ENCODE measurements at places on chromosomes 16 and 17.

DNA sequence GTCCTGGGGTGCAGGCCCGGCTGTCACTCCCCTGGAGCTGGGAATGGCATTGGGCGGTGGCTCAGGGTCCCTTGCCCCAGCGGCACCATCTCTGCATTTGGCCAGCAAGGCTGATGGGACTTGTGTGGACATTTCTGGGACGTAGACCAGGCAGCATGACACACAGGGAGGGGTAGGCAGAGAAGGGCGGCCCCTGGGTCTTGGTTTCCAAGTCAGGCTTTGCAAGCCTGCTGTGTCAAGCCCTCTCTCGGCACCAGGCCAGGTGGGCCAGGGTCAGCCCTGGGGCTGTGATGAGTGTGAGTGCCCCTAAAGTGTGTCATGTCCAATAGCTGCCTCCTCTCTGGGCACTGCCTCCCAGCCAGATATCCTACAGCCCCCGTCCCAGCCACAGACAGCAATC is 335.2 kb downstream of the SEC14L1 start:
- no peak for DNase-seq
- H3K27me3 ChIP-seq: no peaks in the 10 kb centered on the region
- peak overlapping the region; percentile 84 for H3K27ac ChIP-seq
- H3K36me3 ChIP-seq: no peaks in the 10 kb centered on the region
- no peak overlapping the region for H3K4me3 ChIP-seq

GRCh38 chr17:50533720-50534148 is 1.2 kb downstream of the EPN3 start:
- no peak for DNase-seq
- H3K36me3 ChIP-seq: no peaks in the 10 kb centered on the region
- no peak overlapping the region for H3K27ac ChIP-seq
- peaks cover 8% of the 10 kb centered on the region for H3K4me1 ChIP-seq
- peak overlapping the region; percentile 39 for H3K4me3 ChIP-seq

DNA sequence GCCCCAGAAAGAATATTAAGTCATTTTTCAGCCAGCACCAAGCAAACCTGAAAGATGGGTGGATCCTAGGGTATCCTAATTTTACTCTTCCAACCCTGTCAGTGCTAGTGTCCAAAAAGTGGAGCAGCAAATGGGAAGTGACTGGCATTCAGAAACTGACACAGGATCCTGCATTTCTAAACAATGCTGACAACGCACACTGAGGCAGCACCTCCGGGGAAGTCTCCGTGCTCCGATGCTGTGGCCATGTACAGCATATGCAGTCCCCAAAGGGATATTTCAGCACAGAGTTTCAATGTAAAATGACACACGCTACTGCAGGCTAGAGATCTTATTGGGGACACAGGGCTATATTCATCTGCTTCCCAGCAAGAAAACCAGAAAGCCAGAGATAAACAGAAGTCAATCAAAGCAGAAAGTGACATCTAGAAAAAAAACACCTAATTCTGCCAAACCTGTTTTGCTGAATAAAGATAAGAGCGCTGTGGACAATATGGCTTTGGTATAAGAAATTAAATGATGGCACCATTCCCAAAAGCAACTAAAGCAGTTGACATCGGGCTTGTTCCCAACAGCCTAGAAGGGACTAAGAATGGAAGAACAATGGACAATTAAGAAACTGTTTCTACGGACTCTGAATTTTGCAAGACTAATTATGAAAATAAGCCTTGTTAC is 17.3 kb downstream of the XYLT1 start:
- no peak overlapping the region for H3K4me3 ChIP-seq
- H3K27ac ChIP-seq: no peak overlapping the region
- H3K36me3 ChIP-seq: no peaks in the 10 kb centered on the region
- H3K4me1 ChIP-seq: no peaks in the 10 kb centered on the region

DNA sequence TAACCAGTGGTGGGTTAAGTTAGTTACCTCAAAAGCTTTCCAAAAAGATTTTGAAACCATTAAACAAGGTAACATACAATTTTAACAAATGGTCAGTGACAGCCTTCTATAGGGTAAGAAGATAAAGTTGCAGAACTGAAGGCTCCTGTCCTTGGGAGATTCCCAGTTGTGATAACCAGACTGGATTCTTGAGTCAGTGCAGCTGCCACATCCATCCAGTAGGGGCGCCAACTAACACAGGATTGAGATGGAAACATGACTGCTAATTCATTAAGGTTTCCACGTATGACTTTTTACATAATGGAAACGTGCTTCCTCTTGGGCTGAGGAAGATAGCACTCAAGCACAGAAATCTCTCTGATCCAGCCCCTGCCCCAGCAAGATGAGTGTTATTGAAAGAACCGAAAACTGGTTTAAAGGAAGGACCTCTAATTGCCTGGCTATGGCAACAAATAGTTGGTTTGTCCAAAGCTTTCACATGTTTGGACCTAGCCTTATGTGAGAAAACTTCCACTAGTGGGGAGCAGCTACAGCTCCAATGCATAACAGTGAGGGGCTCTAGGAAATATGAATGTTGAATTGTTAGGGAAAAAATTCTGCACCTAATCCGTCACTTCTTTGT is 269.8 kb upstream of the MYOCD start:
- H3K27ac ChIP-seq: no peak overlapping the region
- no peaks in the 10 kb centered on the region for H3K36me3 ChIP-seq
- H3K4me1 ChIP-seq: peaks cover 12% of the 10 kb centered on the region
- no peaks in the 10 kb centered on the region for H3K27me3 ChIP-seq
- H3K4me3 ChIP-seq: no peak overlapping the region

DNA sequence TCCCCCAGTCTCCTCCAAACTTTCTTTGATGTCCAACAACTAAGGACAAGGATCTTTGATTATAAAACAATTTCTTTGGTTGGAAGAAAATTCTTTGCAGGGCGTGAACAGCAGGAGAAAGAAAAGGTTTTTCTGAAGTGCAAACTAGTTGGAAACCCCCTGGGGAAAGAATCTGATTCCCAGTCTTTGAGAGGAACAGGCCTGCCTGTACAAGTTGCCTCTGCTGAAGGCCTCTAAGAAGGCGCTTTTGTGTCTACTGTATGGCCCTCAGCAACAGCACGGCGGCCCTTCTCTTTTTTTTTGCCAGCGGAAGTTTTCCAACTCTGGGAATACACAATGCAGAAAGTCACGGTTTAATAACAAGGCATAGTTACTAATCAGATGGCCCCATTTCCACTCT is 14.0 kb downstream of the RNF43 start:
- no peaks in the 10 kb centered on the region for H3K4me1 ChIP-seq
- H3K27me3 ChIP-seq: no peaks in the 10 kb centered on the region
- H3K36me3 ChIP-seq: no peaks in the 10 kb centered on the region
- no peak overlapping the region for H3K4me3 ChIP-seq
- no peak for DNase-seq
- no peak overlapping the region for H3K27ac ChIP-seq

- H3K4me1 ChIP-seq: no peaks in the 10 kb centered on the region
- DNase-seq: no peak
- H3K27me3 ChIP-seq: no peaks in the 10 kb centered on the region
- H3K36me3 ChIP-seq: no peaks in the 10 kb centered on the region
- no peak overlapping the region for H3K27ac ChIP-seq
- no peak overlapping the region for H3K4me3 ChIP-seq
Observed at GRCh38 chr17:42077755-42078154, 20.5 kb downstream of the ZNF385C start.

DNA sequence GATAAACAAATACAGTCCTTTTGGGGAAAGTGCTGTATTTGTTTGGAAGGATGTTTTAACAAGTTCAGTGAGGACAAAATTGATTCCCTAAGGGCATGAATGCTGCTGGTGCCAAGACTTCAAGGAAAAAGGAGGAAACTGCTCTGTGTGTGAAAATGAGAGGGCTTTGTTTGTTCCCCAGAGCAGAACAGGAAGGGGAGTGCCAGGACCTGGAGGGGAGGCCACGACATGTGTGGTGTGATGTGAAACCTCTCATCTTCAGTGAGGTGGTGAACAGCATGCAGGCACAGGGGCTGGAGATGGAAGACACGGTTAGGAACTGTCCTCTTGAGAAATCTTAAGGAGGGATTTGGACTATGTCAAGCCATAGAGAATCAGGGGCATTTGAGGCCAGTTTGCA is 46.6 kb upstream of the GRIN2A start:
- no peak overlapping the region for H3K27ac ChIP-seq
- H3K27me3 ChIP-seq: no peaks in the 10 kb centered on the region

- peaks cover 25% of the 10 kb centered on the region for H3K36me3 ChIP-seq
- no peaks in the 10 kb centered on the region for H3K27me3 ChIP-seq
- H3K4me1 ChIP-seq: peaks cover 20% of the 10 kb centered on the region
- DNase-seq: no peak
- H3K4me3 ChIP-seq: no peak overlapping the region
Observed at GRCh38 chr17:45077643-45078042, 16.5 kb downstream of the NMT1 start.

GRCh38 chr17:1212946-1213345 is 33.2 kb upstream of the ABR start:
- no peaks in the 10 kb centered on the region for H3K27me3 ChIP-seq
- no peaks in the 10 kb centered on the region for H3K36me3 ChIP-seq
- H3K4me1 ChIP-seq: no peaks in the 10 kb centered on the region
- DNase-seq: no peak
- H3K4me3 ChIP-seq: no peak overlapping the region

GRCh38 chr16:49563666-49564065 is 190.1 kb downstream of the C16orf78 start:
- H3K4me1 ChIP-seq: no peaks in the 10 kb centered on the region
- no peak overlapping the region for H3K27ac ChIP-seq
- no peaks in the 10 kb centered on the region for H3K27me3 ChIP-seq
- no peak overlapping the region for H3K4me3 ChIP-seq
- no peaks in the 10 kb centered on the region for H3K36me3 ChIP-seq

- H3K4me1 ChIP-seq: peaks cover 9% of the 10 kb centered on the region
- peaks cover 25% of the 10 kb centered on the region for H3K36me3 ChIP-seq
- no peaks in the 10 kb centered on the region for H3K27me3 ChIP-seq
- DNase-seq: peak; percentile 76
- no peak overlapping the region for H3K27ac ChIP-seq
- no peak overlapping the region for H3K4me3 ChIP-seq
Observed at GRCh38 chr17:42107597-42108576, 4.6 kb downstream of the DHX58 start.

- no peak for DNase-seq
- H3K4me1 ChIP-seq: peaks cover 51% of the 10 kb centered on the region
- H3K27me3 ChIP-seq: no peaks in the 10 kb centered on the region
- H3K27ac ChIP-seq: peak overlapping the region; percentile 92
Observed at GRCh38 chr16:1551166-1551565, 17.7 kb downstream of the TMEM204 start.

- no peaks in the 10 kb centered on the region for H3K27me3 ChIP-seq
- DNase-seq: no peak
- no peaks in the 10 kb centered on the region for H3K36me3 ChIP-seq
- no peak overlapping the region for H3K27ac ChIP-seq
- no peaks in the 10 kb centered on the region for H3K4me1 ChIP-seq
- no peak overlapping the region for H3K4me3 ChIP-seq
Observed at GRCh38 chr16:19210280-19210924, 42.4 kb downstream of the SYT17 start.

DNA sequence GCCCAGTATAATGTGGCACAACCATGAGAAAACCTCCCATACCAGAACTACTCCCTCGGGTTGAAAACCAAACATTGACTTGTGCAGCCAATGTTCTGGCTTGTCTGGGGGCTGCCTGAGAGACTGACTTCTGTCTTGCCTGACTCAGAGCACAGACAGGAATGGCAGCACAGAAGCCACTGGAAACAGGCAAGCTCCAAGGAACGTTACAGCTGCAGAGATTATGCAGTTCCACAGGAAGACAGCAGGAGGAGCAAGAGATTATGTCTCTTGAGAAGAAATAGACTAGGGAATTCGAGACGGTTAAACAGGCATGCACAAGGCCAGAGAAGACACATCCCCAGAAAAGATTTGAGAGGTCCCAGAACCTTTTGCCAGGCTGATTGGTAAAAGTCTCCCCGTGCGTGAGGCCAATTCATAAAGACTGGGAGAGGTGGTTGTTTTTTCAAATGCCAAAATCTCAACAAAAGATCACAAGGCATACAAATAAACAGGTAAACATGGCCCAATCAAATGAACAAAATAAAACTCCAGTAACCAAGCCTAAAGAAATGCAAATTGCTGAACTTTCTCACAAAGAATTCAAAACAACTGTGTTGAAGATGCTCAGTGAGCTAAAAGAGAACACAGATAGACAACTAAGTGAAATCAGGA is 90.6 kb upstream of the CDH5 start:
- no peaks in the 10 kb centered on the region for H3K27me3 ChIP-seq
- no peaks in the 10 kb centered on the region for H3K4me1 ChIP-seq
- H3K36me3 ChIP-seq: no peaks in the 10 kb centered on the region
- DNase-seq: no peak

GRCh38 chr16:10679921-10680320 is 14.8 kb downstream of the TEKT5 start:
- no peaks in the 10 kb centered on the region for H3K4me1 ChIP-seq
- no peaks in the 10 kb centered on the region for H3K36me3 ChIP-seq
- H3K4me3 ChIP-seq: no peak overlapping the region
- no peaks in the 10 kb centered on the region for H3K27me3 ChIP-seq
- DNase-seq: no peak

GRCh38 chr16:17125671-17126070 is 345.1 kb downstream of the XYLT1 start:
- H3K27me3 ChIP-seq: no peaks in the 10 kb centered on the region
- peaks cover 29% of the 10 kb centered on the region for H3K36me3 ChIP-seq
- DNase-seq: no peak
- H3K4me3 ChIP-seq: no peak overlapping the region

- H3K27ac ChIP-seq: no peak overlapping the region
- H3K4me1 ChIP-seq: no peaks in the 10 kb centered on the region
- no peaks in the 10 kb centered on the region for H3K36me3 ChIP-seq
- H3K4me3 ChIP-seq: no peak overlapping the region
- DNase-seq: no peak
Observed at GRCh38 chr17:15361151-15361550, 19.8 kb upstream of the TEKT3 start.

- H3K27ac ChIP-seq: no peak overlapping the region
- H3K27me3 ChIP-seq: no peaks in the 10 kb centered on the region
- no peaks in the 10 kb centered on the region for H3K36me3 ChIP-seq
- no peak overlapping the region for H3K4me3 ChIP-seq
Observed at GRCh38 chr17:11564589-11565380, 33.5 kb upstream of the DNAH9 start.

DNA sequence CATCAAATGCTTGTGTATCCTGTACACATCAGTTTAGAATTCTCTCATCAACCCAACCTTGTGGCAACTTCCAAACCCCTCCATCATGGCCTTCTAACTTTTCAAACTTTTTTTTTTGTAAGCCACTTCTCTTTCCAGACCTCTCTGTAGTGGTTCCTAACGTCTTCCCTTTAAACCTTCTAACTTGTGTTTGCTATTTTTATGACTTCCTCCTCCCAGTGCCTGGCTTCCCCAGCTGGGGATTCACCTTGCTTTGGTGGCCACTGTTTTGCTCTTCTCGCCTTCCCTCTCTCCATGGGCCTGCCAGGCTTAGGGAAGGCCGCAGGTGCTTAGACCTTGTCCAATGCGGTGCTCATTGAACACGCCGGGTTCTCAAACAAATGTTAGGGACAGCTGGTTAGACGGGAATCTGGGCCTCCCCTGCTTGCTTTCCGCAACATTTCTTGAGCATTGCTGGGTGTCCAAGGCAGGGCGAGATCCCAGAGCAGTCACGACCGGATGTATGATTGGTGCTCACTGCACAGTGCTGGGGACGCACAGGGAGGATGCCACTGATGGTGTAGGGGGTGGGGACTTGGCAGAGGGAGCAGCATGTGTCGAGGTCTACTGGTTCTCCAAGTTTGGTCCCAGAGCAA is 1.1 kb upstream of the XYLT2 start:
- no peaks in the 10 kb centered on the region for H3K36me3 ChIP-seq
- no peak for DNase-seq
- H3K4me1 ChIP-seq: peaks cover 15% of the 10 kb centered on the region
- peak overlapping the region; percentile 98 for H3K4me3 ChIP-seq

Measured in ascending aorta (tissue), 2 donors.